ENCODE measurements at places on chromosomes 2 and 18.

DNA sequence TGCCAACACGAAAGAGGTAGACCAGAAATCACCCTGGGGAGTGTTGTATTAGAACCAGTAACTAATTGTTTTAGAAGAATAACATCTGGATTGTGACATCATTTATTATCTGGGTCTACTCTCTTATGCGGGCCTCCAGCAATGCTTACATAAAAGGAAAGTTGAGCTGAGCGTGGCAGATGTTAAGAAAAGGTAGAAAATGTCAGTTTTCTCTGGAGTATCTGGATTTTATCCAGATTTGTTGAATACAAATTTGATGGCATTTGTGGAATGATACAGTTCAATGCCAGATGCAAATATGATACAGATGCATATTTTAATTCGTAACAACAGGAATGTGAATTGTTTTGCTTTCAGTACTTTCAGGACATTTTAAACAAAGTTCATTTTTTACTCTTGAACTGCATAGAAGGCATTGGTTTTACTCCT is 90.3 kb downstream of the PRPF40A start:
- peak; percentile 50 for DNase-seq

DNA sequence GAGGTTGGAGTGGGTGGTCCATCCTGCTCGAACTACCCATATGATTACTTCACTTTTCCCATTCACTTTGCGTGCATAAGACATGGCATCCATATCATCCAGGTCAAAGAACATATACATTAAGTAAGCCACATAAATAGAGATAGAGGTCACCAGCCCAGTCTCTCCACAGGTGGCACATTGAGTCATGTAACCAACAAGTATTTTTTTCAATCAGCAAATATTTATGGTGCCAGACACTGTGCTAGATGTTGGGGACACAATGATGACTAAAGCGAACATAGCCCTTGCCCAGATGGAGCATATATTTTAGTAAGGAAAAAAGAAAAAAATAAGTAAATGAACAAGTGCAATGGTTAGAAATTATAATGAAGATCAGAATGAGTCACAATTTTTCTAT is 83.6 kb upstream of the LCLAT1 start:
- DNase-seq = no peak

GRCh38 chr2:125455110-125455509 is 1200.8 kb upstream of the GYPC start:
- no peak for DNase-seq

DNA sequence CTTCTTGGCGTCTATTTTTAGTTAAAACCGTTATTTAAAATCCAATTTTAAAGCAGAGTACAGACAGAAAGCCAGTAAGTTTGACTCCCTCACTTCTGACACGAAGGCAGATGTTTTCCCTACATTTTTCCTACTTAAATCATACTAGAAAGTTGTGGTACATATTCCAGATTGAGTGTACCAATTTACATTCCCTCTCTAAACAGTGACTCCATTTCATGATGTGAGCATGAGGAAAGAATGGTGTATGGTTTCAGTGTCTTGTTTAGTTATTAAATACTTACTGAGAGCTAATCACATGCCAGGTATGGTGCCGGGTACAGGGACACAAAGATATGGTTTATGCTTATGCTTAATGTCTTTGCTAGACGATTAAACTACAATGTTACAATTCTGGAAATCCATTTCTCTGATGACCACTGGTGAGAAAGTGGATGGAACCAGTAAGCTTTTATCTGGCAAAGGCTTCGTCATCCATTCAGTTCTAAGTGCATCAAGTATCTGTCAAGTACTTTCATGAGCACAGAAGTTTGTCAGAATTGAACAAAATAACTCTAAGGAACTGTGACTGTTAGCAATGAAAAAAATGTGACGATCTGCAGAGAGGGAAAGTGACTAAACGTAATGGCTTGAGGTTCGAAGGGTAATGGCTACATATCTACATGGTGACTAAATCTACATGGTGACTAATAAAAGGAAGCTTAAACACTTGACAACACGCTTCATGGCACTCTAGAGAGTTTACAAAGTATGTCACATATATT is 25.7 kb downstream of the MAP4K3 start:
- no peak for DNase-seq

GRCh38 chr18:991441-991840 is 86.8 kb downstream of the ADCYAP1 start:
- DNase-seq = no peak

DNA sequence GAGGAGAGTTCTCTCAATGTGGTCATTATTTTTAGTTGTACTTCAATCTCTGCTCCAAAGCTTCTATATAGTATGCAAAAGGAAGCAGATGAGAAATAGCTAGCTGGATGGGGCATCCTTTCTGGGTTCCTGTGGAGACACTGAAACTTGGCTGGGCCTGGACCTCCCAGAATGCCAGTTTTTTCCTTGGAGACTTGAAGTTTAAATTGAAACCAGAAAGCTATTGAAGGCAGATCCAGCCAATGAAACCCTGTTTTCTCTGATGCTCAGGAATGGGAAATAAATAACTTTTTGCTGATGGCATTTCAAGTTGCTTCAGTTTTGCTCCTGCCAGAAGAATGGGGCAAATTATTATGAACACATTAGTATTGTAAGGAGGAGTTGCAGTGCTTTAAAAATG is 2.9 kb downstream of the SETBP1 start:
- peak; percentile 36 for DNase-seq

DNA sequence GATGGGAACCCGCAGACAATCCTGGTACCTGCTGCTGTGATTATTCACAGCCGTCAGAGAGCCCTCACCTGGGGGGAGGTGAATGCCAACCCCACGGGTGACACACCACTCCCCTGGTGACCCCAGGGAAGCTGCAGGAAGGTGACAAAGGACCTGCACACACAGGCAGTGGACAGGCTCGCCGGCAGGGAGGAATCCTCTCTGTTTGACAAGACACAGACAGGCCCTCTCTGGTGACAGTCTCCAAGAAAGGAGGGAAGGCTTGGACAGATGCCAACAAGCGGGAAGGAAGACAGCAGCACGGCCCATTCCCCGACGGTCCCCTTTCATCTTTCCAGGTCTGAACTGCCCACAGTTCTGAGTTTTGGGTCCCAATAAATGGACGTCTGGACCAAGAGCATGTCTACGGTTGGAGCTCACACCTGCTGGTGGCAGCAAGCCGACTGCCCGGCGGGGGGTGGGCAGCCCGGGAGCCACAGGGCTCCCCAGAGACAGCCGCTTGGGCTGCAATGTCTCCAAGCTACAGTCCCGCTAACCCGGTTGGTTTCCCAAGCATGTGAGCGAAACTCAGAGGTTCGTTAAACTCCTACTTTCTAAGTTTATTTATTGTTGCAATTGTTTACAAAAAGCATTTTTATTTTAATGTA is 31.8 kb downstream of the HDAC4 start:
- DNase-seq = no peak

- DNase-seq = no peak
Observed at GRCh38 chr2:179393481-179393880, 128.8 kb upstream of the SESTD1 start.

- no peak for DNase-seq
Observed at GRCh38 chr2:240284503-240285259, 144.2 kb upstream of the OTOS start.

- DNase-seq = no peak
Observed at GRCh38 chr2:9158786-9159779, 47.5 kb upstream of the ASAP2 start.

- no peak for DNase-seq
Observed at GRCh38 chr2:222193328-222193983, 105.3 kb downstream of the PAX3 start.

- DNase-seq = peak; percentile 15
Observed at GRCh38 chr18:72456802-72457201, 87.3 kb downstream of the CBLN2 start.

- no peak for DNase-seq
Observed at GRCh38 chr18:59466980-59467379, 107.9 kb upstream of the LMAN1 start.

DNA sequence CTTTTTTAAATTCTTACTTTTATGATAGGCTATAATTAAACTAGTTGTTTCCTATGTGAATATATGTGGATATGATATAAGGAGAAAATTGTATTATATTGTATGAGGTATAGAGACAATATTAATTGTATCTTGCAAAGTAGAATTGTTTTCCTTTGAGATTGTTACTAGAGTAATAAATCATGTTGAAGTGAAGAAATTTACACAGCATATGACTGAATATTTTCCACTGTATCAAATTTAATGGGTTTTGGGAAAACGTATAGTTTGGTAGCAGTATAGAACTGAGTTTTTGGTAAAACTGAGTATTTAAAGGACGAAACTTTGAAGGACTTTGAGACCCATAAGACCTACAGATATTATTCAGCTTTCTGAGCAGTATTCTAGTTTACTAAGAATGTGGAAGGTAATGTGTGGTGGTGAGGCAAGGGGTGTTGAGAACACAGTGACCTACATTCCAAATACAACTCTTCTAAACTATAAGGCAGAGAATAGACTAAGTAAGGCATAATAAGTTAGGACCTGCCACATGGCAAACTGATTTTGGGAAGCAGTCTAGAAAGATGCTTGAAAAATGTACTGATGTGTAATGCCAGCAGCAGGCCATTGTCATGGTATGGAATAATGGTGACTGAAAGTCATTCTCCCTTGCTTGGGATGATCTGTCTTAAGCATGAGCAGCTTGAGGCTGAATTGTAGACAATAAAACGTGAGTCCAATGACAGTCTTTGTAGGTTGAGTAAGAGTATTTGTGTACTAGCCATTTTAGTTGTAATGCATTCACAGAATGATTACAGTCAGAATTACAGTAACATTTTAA is 29.6 kb downstream of the PKP4 start:
- DNase-seq = no peak
